Panc1 (cell line): ENCODE measurements at places on chromosomes 16 and 17. TPM values are rescaled to one million over a fixed set of nuclear protein-coding genes. Genes with fewer than 3 reads are reported as not detected.

The SPN gene
- total RNA-seq = 1.3 TPM

The TLCD3B gene
- total RNA-seq = 3.5 TPM

- no peak for DNase-seq
Observed at GRCh38 chr17:83156408-83156807, 77.0 kb downstream of the METRNL start.

The PABPN1L gene
- total RNA-seq = not detected

DNA sequence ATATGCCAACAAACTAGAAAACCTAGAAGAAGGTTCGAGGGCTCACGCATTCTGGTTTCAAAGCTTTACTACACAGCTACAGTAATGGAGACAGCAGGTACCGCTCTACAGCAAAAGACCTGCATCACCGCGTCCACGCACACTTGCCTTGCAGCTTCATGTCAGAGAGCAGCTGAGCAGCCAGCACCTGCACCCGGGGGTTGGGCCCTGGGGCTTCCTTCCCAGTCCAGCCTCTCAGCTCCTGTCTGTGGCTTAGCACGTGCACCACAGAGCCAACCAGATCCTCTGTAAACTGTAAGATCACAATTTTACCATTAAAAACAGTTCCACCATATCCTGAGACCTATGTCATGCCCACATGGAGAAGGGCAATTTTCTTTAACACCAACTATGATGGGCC lies 15.3 kb downstream of the MEAK7 start:
- no peak for DNase-seq

The PRSS36 gene
- total RNA-seq = 0.23 TPM

DNA sequence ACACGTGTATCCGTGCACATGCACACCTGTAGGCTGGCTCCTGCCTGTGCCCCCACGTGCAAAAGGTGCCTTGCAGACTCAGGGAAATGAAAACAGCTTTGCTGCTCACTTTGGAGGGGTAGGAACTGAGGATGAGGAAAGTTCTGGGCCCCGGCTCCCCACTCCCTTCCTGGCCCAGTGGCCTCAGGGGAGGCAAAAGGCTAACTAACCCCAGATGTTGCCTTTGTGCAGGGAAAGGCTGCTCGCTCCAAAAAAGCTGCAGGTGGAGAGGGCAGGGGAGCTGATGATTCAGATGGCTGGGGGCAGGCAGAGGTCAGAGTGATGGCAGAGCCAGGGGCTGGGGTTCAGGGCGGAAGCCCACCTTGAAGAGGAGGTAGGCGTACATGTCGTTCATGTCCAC lies 12.4 kb downstream of the PLCD3 start:
- no peak for DNase-seq

The ATP1B2 gene
- total RNA-seq = 0.08 TPM

- no peak for DNase-seq
Observed at GRCh38 chr17:29731589-29731929, 108.8 kb upstream of the CORO6 start.

DNA sequence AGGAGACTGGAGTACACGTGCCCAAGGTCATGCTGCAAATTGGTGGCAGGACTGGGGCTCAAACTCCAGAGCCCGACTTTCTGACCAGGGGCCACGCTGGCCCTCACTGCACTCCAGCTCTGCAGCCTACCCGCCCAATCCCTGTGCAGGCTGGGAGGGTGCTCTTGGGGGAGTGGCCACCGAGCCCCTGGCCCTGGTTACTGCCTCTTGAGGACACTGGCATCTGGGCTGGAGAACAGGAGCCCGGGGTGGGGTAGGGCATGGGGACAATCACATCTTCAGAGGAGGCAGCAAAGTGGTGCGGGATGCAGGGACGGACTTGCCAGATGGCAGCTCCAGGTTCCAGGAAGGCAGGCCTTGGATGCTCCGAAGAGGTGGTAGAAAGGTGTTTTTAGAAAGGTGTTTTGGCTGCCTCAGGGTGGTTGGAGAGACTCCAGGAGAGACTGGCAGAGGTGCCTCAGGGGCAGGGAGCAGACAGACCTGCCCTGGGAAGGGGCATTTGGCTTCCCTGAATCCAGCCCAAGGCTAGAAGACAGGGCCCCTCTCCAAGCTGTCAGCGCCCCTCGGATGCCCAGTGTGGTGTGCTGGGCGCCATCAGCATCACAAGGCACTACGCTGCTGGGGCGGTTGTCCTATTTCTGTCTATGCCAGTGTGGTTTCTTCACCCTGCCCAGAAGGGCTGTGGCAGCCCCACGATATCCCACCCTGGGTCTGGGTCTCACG lies 220.6 kb downstream of the NTN1 start:
- DNase-seq = no peak

DNA sequence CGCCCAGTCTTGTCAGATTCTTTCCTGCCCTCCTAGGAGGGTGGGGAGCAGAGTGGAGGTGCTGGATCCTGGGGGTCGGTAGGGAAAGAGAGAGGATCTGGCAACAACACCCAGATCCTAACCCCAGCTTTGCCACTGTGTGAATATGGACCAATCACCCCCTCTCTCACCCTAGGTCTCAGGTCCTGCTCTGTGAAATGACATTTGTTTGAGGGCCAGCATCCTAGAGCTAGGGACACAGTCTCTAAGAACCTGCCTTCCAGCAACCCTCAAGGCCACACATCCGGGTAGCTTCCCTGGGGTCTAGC lies 28.4 kb upstream of the MAP3K14 start:
- no peak for DNase-seq

The FSCN2 gene
- total RNA-seq = 1.2 TPM

- peak; percentile 27 for DNase-seq
Observed at GRCh38 chr16:76265434-76266045, 11.7 kb upstream of the CNTNAP4 start.

GRCh38 chr17:16916557-16916920 lies 55.4 kb downstream of the TNFRSF13B start:
- DNase-seq = no peak

The KRT40 gene
- not detected for total RNA-seq

The SLFN12L gene
- total RNA-seq = 0.33 TPM

The MILR1 gene
- total RNA-seq = not detected

DNA sequence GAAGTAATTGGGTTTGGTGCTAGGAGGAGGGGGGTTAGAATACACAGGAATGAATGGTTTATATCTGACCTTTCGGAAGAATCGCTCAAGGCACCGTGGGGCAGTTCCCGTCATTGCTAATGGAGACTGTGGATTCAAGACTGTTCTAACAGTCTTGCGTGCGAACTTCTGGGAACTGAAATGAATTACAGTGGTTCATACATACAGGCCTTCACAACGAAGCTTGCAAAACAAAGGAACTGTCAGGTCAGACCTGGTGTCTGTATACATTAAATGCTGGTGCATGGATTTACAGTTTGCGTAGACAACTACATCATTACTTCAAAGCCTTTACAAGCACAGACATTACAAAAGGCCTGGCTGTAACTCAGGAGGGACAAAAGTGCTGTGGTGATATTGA lies 983.9 kb downstream of the CDH11 start:
- no peak for DNase-seq

DNA sequence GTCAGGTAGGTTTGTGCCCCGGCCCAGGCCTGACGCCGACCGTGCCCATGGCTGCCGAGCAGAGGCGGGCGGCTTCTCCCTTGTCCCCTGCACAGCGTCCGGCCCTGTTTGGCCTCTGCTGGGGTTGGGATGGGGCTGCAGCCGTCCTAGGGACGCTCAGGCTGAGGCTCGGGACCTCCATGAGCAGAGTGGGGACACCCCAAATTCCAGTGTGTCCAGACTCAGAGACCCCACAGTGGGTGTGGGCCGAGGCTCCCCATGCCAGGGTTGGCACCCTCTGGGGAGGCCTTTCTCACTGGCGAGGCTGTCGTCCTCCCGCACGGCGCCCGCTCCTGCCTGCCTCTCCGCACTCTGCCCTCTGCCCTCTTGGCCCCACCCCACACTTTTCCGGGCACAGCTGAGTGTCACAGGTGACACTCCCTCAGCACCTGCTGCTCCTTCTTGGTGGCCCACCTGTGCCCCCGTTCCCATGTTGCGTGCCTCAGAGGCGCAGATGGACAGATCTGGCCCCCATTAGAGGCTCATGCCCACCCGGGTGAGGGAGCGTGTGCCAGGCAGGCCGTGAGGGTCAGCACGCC lies 16.1 kb downstream of the TRAF7 start:
- DNase-seq = no peak

GRCh38 chr17:48925991-48926342 lies 17.8 kb downstream of the UBE2Z start:
- no peak for DNase-seq

DNA sequence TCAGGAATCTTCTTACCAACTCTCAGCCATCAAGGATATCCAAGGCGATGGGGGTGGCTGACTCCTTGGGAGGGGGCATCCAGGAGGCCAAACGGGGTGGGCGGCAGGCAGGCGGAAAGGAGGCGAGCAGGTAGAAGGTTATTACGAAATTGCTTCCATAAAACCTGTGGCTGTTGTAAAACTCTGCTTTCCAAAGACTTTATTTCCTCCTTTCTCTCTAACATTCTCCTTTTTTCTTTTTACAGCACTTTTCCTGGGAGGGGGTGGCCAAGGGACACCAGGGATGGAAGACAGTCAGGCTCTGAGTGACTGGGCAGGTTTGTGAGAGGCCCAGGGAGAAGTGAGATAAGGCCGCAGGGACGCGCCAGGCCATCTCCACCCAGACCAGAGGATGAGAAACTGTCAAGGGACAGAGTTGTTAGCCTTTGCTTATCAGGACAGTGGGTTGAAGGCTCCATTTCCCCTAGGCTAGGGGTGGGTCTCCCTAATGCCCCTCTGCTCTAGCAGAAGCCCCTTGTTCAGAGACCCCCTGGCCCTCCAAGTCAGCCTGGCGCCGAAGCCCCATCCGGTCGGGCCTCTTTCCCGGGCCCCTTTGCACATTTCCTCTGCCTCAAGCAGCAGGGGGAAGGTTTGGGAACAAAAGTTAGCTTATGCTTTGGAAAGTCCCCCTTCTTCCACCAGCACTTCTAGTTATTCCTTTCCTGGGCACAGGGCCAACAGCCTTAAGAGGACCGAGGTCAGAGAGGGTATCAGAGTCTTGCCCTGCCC lies 5.0 kb upstream of the HOXB9 start:
- DNase-seq = no peak

The MAF gene
- 0.46 TPM for total RNA-seq

GRCh38 chr17:10112962-10113361 lies 85.4 kb downstream of the GAS7 start:
- DNase-seq = no peak

GRCh38 chr16:14405611-14406537 lies 224.2 kb downstream of the PARN start:
- DNase-seq = no peak

- DNase-seq = no peak
Observed at GRCh38 chr17:75346906-75347305, 57.7 kb upstream of the SLC25A19 start.

The ETV4 gene
- total RNA-seq = 8.3 TPM

DNA sequence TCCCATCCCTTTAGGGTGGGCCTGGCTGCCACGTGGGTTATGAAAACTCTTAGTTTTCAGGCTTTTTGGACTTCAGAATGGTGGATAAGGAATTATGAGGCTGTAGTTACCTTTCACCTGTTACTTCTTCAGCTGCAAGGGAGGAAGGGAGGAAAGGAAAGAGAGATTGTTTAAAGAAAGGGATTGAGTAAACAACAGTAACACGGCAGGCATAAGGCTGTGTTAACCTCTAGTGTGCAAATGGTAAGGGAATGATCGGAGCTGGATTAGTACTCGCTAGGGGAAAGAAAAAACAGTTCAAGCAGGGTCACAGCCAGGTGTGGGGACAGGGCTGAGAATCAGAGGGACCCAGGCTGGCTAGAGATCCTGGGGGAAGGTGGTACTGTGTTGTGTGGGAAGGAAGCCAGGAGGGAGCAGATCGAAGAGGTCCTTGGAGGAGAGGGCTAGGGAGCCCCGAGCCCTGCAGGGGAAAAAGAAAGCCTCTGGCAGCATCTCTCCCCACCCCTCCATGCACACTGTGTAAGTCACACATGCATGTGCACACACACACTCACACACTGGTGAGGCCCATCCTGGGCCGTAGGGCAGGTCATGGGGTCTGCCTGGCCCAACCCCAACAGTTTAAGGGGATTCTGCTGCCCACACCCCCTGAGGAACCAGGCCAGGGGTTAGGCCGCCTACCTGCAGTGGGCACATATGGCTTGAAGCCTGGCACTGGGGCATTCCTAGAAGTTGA lies 49.7 kb downstream of the SNX20 start:
- no peak for DNase-seq

The TBC1D3E gene
- total RNA-seq = not detected

The ANKRD40 gene
- 57.2 TPM for total RNA-seq

The PRAC1 gene
- not detected for total RNA-seq

GRCh38 chr17:1643293-1643998 lies 2.1 kb downstream of the SCARF1 start:
- no peak for DNase-seq

- DNase-seq = no peak
Observed at GRCh38 chr16:11251525-11252481, 4.2 kb downstream of the SOCS1 start.

DNA sequence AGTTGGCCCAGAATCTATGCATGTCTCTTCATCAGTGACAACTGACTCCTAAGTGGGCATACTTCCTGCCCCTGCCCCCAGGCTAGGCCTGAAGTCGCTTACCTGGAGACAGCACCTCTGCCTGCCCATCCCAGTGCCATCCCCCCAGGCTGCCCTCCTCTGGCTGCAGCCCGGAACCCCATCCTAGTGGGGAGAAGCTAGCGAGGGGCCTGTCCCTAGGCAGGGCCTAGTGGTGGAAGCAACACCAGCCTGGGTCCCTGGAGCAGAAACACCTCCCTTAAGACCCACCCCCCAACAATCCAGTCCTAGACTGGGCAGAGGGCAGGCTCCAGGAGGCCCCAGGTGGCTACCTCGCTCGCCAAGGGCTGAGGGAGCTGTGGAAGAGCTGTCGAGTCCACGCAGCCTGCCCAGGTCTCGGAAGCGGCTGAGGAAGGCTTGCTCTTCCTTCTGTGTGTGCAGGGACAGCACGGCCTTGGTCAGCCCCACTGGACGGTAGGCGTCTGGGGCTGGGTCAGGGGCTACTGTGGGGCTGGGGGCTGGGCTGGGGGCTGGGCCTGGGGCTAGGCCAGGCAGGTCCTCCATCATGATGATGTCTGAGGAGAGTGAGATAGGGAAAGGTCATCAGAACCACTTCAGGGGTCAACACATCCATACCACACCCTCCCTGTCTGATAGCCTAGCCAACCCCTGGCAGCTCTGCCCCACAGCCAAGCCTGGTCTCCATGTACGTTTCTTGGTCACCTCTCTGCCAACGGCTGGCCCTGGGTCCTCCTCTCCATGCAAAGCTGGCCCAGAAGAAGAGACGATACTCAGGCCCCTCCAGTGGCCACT lies 7.6 kb downstream of the PER1 start:
- no peak for DNase-seq

DNA sequence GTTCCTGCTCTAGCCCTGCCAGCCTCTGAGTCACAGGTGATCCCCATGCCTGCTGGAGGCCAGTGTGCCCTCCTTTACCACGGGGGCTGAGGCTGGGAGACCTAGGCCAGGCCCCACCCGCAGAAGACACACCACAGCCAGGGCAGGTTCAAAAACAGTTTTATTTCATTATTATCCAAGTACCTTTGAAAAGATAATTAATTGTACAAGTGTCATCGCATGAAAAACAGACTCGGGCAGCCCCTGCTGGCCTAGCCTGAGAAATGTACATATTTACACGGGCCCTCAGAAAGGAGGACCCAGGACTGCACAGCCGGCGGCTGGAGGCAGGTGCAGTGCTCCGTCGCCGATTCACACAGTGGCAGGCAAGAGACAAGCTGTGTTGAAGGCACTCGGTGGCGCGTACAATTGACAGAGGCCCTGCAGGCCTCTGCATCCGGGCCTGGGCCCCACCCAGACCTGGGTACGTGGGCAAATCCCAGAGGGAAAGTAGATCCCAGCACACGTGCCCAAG lies 4.4 kb downstream of the PDIA2 start:
- no peak for DNase-seq

The FOXL1 gene
- total RNA-seq = 9.3 TPM
